Kidney epithelial cell (primary cell): ENCODE measurements at places on chromosomes 12 and 14. TPM values are rescaled to one million over a fixed set of nuclear protein-coding genes. Genes with fewer than 3 reads are reported as not detected.

DNA sequence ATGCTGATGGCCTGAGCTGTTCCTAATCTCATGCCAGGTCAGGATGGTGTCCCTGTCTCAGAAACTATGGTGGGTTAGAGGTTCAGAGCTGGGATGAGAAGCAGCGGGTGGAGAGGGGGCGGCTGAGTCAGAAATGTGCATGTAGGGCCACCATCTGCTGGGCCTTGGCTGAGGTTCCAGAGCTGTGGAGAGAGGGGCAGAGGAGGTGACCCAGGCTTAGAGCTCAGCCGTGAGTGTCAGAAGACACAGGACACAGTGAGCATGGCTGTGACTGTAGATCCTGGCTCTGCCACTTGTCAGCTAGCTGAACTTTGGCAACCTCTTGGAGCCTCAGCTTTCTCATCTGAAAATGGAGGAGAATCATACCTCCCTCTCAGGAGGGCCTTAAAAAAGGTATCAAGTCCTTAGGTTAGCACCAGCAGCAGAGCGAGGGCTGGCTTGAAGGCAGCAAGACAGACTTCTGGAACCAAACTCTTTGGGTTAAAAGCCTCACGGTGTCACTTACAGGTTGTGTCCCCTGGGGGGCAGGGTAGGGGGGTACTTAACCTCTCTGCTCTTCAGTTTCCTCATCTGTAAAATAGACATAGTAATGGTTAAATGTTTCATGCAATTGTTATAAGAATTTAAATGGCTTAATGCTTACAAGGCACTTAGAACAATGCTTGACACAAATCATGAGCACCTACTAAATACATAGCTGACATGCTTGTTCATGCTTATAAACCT is 34.8 kb downstream of the TMEM229B start:
- no peak for DNase-seq

TAS2R9 gene
- not detected in 2 replicates for total RNA-seq

TRMT61A gene
- 15.6 and 17.1 TPM in 2 replicates for total RNA-seq

DNA sequence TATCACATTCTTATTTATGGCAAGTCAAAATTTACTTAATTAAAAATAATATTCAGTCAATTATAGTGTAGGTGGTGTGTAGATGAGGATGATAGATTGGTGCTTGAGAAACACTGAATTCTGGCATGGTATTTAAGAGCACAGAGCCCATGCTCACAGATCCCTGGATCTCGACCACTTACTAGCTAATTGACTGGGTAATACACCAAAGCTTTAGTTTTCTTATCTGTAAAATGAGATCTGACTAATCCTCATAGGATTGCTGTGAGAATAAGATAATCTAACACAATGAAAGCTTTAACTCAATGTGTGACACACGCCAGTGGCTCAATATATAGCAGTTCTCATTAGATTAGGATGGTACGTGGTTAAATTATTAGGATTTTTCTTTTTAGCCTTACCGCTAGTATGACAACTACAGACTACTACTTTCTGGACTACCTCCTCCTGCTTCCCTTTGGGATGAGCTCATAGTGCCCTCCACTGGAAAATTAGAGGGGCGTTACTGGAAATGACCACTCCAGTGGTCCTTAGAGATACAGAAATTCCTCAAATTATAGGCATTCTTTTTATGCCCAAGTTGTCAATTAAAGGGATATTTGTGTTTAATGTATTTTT is 482.8 kb upstream of the TBX3 start:
- DNase-seq, result no peak
